Stimulated activated CD8-positive, alpha-beta memory T cell treated with anti-CD3 and anti-CD28 coated beads, Interleukin-2, amount 100 ng/mL, for 1 hour (primary cell): ENCODE measurements at places on chromosomes 5 and 9.
A peak's percentile ranks its signal among the peaks of the same experiment; 100 is the strongest.

- no peak for DNase-seq
These were observed 84.9 kb upstream of the ANKRD55 start for GRCh38 chr5:56317923-56318561.

DNA sequence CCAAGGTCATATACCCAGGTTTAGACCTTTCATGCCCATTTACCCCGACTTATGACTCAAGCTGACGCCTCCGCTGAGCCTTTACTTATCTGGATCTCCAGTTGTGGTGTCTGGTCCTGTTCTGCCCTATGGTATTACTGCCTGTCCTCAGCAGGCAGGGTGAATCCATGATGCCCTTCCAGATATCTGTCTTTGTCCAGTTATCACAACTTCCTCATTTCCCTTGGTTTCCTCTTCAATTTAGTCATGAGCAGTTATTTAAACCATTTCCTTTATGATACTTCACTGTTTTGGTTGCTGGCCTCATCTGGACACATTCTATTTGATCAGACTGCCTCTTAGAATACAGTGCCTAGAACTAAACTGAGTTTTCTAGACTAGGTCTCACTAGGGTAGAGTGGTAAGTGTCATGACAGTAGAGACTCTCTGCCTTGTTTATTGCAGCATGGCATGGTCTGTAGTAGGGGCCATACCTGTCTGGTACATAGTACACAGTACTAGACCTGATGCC is 93.3 kb downstream of the MELK start:
- DNase-seq, result no peak

GRCh38 chr5:120229036-120229435 is 235.1 kb upstream of the PRR16 start:
- no peak for DNase-seq

- peak; percentile 22 for DNase-seq
These were observed 22.4 kb downstream of the CCL28 start for GRCh38 chr5:43389679-43390329.

GRCh38 chr9:35257986-35258659 is 96.3 kb downstream of the UNC13B start:
- no peak for DNase-seq

DNA sequence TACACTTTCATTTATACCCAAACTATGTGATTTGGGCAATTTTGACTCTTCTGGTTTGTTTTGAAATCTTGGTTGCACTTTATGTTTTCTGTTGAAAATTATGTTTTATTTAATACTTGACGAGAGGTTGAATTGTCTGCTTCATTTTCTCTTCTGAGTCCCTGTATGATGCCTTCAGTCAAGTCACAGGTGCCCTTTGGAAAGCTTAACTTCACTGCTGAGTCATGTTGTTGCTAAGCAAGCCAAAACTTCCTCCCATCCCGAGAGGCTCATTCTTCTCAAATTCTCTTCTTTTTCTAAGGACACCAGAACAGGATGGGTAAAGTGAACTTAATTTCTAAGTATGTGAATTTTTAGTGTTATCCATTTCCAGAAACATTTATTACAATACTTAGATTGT is 455.3 kb upstream of the PTGER4 start:
- no peak for DNase-seq

- DNase-seq, result no peak
These were observed 91.4 kb upstream of the ACO1 start for GRCh38 chr9:32293091-32293490.

DNA sequence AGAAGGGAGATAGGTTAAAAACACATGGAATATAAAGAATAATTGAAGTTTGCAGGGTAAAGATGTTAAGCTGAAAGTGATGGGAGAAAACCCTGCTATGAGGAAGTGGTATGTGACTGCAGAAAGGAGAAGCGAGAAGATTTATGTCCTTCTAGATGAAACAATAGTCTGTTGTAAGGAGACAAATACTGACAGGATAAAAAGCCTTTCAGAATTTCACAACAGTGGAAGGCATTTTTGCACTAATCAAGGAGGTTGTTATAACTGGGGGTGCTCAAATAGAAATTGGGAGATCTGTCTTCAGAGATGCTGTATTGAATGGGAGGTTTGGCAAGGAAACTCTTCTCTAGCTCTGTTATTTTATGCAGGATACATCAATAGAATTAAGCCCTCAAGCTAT is 69.6 kb downstream of the NMUR2 start:
- no peak for DNase-seq

DNA sequence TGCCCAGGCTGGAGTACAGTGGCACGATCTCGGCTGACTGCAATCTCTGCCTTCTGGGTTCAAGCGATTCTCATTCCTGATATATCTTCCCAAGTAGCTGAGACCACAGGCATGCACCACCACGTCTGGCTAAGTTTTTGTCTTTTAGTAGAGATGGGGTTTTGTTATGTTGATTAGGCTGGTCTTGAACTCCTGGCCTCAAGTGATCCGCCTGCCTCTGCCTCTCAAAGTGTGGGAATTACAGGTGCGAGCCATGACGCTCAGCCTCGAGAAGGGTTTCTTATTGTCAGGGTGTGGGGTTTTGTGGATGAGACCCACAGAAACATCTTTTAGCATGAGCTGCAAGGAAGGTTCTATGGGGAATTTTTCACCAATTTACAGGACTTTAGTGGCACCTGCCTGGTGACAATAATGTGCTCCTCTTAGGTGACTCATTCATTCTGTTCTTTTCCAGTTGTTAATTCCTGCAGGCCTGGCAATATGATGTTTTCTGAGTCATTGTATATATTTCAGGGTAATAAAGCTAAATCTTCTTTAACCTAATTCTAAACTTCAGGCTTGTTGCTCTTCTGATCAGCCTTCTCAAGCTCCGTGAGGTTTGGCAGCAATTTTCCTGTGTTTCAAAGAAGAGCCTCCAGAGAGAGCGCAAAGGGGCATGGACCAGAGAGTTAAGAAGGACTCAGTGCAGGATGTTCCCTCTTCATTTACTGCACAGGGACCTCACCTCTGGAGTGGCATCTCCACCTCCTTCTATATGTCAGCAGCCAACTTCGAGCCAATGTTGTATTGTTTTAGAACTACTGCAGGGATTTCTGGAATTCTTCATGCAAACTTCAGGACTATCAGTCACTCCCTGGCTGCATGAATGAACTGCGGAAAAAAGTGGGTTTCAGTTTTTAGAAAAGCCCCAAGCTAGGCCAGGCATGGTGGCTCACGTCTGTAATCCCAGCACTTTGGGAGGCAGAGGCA is 77.8 kb upstream of the ZNF618 start:
- DNase-seq, result no peak

- no peak for DNase-seq
These were observed 207.0 kb downstream of the TSSK1B start for GRCh38 chr5:113227798-113228197.

DNA sequence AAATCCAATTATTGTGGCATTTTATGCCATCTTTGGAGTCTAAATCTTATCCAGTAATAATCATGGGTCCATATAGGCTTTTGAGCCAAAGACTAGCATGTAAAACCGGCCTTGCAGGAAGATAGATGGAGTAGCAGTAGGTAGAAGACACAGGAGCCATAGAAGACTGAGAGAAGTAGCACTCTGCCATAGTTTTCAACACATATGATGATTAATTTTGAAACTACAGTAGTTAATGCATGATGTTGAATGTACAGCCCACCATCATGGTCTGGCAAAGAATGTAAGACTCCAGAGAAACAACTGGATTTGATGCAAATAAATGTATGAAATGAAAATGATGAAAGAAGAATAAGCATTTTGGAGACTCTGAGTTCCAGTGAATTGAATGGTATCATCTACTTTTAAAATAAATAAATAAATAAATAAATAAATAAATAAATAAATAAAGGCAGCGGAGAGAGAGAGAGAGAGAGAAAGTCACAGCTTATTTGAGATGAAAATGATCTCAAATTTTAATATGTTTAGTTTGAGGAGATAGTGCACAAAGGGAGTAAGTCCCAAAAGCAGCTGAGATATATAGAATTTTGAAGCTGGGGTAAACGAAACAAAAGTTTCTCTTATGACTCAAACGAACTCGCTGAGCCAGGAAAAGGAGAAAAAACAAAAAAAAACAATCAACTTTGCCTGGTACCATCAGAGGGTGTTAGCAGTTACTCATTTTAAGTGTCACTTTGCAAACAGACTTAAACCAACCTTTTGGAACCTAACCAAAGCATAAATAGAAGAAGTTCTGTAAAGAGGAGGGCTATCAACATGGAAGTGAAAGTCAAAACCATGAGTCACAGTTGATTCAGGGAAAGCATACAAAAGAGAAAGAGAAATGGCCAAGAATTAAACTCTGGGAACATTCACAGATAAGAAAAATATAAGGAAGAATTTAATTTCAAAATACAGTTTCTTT is 388.7 kb downstream of the CETN3 start:
- no peak for DNase-seq

DNA sequence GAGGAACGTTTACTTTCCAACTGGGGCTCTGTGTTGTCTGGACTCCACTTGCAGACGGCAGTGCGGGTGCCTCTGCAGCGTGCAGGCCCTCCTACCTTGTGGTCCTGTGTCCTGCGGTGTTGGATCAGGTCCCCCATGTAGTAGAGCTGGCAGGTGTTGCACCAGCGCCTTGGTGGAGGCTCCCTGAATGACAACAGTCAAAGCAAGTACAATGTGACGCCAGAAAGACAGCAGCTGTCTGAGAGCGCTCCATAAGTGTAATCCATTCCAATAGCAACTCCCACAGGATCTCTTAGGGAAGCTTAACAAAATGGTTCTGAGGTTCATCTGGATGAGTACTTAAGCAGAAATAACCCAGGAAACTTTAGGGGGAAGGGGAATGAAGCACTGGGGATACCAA is 9.9 kb downstream of the BBLN start:
- no peak for DNase-seq

DNA sequence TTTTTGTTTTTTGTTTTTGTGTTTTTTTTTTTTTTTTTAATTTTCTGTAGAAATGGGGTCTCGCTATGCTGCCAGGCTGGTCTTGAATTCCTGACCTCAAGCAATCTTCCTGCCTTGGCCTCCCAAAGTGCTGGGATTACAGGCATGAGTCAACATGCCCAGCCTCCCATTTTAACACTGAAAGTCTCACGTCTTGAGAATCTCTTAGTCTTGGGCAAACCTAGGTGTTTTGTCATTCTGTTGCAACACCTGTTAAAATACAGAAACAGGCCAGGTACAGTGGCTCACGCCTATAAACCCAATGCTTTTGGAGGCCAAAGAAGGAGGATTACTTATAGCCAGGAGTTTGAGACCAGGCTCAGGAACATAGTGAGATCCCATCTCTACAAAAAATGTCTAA is 599.0 kb downstream of the TLR4 start:
- DNase-seq, result no peak

GRCh38 chr9:129270903-129271431 is 92.9 kb upstream of the IER5L start:
- no peak for DNase-seq

DNA sequence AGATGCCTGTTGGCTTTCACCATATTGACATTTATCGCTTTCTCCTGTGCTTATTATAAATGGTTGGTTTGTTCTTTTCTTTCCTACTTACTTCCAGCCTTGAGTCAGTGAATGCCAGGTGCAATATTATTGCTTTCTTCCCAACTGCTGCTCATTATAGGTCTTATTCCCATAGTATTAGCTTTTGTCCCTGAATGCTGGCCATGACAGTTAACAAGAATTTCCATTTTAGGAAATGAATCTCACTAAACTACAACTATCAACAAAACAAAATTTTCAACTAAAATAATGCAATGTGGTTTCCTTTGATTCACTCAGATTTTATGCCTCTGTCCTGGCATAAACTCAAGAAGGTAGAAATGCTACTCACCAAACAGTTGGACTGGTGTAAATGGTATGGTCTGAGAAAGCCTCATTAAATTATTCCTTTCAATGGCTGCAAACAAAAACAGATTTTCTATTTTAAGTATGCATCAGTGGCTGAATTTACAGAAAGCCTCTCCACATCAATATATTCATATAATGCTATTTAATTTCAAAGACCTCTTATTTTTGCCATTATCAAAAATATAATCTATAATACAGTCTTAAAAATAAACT is 145.4 kb downstream of the TRPM6 start:
- DNase-seq, result no peak

- no peak for DNase-seq
These were observed 23.7 kb upstream of the UGCG start for GRCh38 chr9:111872886-111873285.

- no peak for DNase-seq
These were observed 40.4 kb downstream of the ADAMTS2 start for GRCh38 chr5:179304871-179305270.

- DNase-seq, result peak; percentile 60
These were observed 23.9 kb upstream of the MAPK9 start for GRCh38 chr5:180315762-180316212.

GRCh38 chr5:35305336-35306020 is 75.2 kb upstream of the PRLR start:
- DNase-seq, result no peak

DNA sequence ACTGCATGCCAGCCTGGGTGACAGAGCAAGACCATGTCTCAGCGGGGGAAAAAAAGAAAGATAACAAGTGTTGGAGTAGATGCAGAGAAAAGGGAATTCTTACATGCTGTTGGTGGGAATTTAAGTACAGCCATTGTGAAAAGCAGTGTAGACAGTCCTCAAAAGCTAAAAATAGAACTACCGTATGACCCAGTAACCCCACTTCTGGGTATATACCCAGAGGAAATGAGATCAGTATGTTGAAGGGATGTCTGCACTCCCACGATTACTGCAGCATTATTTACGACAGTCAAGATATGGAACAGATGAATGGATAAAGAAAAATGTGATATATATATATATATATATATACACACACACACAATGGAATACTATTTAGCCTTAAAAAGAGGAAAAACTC is 225.3 kb upstream of the SLC24A2 start:
- no peak for DNase-seq

GRCh38 chr5:102278231-102278630 is 17.9 kb downstream of the SLCO4C1 start:
- DNase-seq, result no peak

DNA sequence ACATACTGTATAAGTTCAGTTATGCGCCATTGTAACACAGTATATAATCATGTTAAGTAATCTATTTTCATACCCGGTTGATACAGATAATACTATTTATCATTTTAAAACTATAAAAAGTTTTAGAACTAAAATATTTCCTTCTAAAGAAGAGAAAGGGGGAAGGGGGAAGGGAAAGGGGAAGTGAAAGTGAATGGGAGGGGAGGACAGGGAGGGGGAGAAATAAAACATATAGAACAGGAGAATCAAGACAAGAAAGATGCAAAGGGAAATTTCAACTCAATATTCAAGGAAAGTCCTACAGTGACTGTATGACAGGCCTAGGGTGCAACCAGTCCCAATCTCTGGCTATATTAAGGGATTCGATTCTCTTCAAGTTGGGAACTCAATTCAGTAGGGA is 1278.8 kb downstream of the MAT2B start:
- DNase-seq, result no peak
